DND-41 (cell line): ENCODE measurements at places on chromosomes 6 and 20.

DNA sequence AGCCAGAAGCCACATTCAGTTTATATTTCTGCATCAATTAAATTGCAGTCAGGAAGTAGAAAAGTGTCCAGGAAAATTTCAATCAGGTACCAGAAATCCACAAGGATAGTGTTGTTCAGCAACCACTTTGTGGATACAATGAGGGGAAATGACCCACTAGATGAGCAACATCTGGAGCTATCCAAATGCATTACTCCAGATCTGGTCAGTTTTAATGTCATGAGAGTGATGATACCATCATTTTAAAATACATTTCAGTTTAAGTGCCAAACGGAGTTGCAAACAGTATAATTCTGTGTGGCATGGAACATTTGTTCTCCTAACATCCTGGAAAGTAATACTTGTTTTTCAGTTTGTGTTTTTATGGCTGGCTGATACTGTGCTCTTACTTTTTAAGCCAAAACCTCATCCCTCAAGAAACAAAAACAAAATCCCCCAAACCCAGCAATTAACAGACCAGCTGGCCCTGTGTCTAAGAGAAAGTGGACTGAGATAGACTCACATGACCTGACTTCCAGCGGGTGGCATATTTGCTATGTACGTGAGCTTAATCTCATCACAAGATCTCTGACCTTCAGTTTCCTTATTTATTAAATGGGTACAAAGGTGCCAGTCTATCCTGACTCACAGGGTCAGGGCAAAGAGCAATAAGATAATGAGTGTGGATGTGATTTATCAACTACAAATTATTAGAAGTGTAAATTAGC lies 58.8 kb upstream of the CNKSR3 start:
- no peak for DNase-seq

GRCh38 chr6:138691595-138692057 lies 81.9 kb upstream of the CCDC28A start:
- DNase-seq, result no peak

- DNase-seq, result no peak
Observed at GRCh38 chr6:4973982-4974745, 29.7 kb downstream of the RPP40 start.

DNA sequence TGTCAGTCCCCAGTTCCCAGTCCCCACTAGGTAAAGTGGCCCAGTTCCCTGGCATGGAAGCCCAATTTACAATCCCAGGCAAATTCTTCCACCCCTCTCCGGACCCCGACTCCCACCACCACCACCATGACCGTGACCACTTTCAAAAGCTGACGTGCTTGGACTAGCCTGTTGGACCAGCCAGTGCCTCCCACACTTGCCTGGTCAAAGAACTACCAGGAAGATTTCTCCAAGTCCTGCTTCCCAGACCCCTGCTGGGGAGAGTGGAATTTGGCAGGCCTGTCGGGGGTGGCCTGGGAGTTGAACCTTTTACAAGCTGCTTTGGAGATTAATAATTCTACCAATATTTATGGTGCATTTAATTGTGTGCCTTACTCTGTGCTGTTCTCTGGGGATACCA lies 1.4 kb upstream of the PTPRT start:
- DNase-seq, result no peak

DNA sequence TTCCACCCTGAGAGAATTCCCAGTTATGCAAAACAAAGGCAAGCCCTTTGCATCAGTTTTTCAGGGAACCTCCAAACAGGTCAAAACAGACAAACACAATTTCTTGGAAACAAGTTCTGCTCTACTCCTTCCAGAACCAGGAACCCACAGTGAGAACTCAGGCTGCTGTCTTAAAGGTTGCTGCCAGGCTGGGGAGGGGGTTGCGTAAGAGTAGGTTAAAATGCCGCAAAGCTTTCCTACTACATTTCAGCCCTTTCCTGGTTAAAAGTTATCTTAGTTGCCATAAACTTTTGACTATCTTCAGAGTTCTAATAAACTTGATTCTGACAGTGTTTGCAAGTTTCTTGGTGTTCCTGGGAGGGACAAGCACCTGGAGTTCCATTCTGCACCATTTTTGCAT lies 33.8 kb downstream of the KPNA5 start:
- DNase-seq, result no peak

DNA sequence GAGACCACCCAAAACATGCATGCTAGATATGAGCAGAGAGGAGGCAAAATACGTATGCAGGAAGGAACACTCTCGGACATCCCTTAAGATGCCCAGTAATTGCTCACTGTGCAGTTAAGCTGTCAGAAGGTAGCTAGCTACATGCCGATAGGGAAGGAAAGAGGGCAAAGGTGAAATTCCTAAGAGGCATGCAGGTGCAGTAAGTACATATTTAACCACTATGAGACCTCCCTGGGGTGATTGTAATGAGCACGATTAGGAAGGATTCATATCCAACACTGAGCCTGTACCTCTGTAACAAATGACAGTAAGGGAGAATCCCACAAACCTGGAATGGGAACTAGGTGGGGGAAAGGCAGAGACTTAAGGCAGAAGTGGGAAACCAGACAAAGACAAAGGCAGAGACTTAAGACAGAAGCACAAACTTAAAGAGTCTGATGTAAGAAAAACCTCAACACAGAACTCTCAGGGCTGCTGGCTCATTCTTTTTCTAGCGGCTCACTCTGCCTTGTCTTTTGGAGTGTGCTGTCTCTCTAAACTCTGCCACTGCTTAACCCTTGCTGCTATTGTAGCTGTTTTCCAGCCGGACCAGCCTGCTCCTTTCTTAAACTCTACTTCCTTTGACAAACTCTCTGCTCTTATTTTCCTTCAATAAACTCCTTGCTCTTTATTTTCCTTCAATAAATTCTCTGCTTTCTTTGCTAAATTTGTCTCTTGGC lies 148.1 kb downstream of the UBE3D start:
- DNase-seq, result no peak

DNA sequence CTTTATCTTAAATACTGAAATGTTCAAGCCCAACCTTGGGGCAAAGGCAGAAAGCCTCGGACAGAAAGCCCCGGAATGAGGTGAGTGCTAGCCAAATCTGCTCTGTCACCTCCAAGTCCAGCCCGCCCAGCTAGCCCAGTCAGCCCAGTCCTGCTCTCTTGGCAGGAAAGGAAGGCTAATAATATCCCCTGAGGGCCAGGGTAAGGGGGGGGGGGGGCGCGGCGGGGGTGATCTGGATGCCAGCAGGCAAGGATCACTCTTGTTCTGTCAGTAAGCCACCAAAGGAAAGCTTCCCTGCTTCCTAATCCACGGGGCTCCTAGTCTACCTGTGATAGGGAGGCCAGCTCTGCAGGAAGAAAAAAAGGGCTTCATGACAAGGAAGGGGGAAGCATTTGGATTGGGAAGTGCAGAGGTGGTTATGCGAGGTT lies 1.1 kb downstream of the NDRG3 start:
- DNase-seq, result no peak

- DNase-seq, result no peak
Observed at GRCh38 chr6:133957780-133958242, 4.8 kb downstream of the TBPL1 start.

GRCh38 chr6:101926149-101926925 lies 532.8 kb downstream of the GRIK2 start:
- no peak for DNase-seq

- no peak for DNase-seq
Observed at GRCh38 chr6:144415014-144415413, 129.9 kb downstream of the UTRN start.

DNA sequence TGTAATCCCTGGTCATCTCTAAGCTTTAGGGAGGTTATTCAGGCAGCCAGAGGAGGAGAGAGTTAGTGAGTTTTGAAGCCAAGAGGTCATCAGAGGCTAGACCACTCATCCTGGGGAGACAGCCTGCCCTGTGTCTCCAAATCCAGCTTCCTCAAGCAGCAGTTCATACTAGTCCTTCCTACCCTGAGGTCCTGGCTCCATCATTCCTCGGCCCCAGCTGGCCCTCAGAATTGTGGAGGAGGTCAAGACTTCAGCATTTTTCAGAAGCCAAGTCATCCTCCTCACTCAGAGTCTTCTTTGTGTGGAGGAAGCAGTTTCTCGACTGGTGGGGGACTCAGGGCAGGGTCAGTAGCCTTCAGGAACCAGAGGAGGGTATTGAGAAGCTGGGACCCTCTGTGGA lies 12.4 kb upstream of the KIAA1755 start:
- DNase-seq, result no peak

GRCh38 chr6:85662251-85662650 lies 19.6 kb upstream of the SYNCRIP start:
- DNase-seq, result no peak

GRCh38 chr20:58511364-58511763 lies 3.8 kb downstream of the APCDD1L start:
- no peak for DNase-seq

- no peak for DNase-seq
Observed at GRCh38 chr20:17664025-17664633, 17.9 kb downstream of the RRBP1 start.

- DNase-seq, result no peak
Observed at GRCh38 chr6:44335631-44336030, 6.8 kb upstream of the SPATS1 start.

GRCh38 chr20:59346061-59346460 lies 45.6 kb downstream of the EDN3 start:
- DNase-seq, result no peak

- DNase-seq, result no peak
Observed at GRCh38 chr6:100988391-100988984, 107.4 kb upstream of the ASCC3 start.

- DNase-seq, result no peak
Observed at GRCh38 chr20:37464611-37465010, 56.4 kb upstream of the NNAT start.

GRCh38 chr6:158926414-158926813 lies 73.6 kb downstream of the RSPH3 start:
- no peak for DNase-seq

GRCh38 chr6:168299541-168300511 lies 19.8 kb downstream of the DACT2 start:
- no peak for DNase-seq

- DNase-seq, result no peak
Observed at GRCh38 chr20:58752565-58752964, 60.0 kb downstream of the NPEPL1 start.

DNA sequence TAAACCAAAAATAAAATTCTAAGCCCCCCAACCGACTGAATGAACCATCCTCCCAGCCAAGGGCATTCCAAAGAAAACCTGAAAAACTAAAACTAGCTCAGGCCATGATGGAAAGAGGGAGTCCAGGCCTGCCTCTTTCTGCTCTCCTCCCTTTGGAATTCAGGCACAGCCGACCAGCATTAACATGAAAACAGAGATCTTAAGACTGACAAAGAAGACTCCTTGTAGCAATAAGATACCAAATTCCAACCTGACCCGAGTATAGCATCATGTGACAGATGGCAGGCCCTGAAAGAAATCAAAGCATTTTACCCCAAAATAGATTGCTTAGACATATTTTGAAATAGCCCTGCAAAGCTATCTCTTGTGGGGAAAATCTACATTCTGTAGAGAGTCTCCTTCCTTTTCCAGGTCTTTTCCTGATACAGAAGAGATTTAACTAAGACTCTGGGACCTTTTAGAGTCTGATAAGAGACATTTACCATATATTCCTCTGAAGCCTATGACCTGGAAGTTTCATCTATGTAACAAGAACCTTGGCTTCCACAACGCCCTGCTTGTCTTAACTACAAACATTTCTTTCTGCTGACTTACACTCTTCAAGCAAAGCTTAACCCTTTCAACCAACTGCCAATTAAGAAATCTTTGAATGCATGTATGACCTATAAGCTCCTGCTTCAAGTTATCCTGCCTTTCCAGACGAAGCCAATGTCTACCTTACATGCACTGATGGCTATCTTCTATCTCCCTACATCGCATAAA lies 22.2 kb upstream of the TXLNB start:
- no peak for DNase-seq

- DNase-seq, result no peak
Observed at GRCh38 chr6:165961233-165961632, 206.4 kb downstream of the TBXT start.

DNA sequence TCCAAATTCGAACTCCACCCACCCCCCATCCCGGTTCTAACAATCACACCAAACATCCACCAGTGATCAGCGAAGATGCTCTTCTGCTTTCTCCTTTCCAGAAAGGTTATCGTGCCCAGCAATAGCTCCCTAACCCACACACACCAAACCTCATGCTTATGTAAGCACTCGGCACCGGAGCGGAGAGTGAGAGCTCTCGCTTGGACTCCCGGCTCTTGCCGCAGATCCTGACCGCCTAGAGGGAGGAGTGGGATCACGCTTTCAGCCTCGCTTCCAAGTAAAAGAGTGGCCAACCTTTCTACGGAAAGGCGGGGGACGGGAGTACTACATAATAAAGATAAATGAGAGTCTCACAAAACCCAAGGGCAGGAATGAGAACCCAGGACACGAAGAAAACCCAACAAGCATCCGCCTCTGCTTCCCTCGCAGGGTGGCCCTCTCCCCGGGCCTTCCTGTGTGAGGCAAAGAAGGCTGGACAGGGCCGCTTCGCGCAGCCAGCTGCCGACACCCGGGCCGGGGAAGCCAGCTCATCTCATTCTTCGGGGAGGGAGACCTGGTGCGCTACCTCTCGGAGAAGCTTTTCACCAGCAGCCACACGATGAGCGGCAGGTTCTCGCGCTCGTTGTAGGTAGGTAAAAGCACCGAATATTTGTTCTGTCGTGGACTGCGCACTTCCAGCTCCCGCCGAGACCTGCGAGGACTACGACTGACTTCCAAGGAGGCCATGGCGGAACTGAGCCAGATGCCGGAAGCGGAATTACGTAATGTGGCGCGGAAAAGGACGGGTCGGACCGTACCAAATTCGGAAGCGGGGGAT lies at the start of gene DPM1:
Gene DPM1 (minus strand): TSS at position 735 of the 817 bp plus-strand sequence. CDS start 9 bp downstream, at position 726.
- DNase-seq, result peak; percentile 88

DNA sequence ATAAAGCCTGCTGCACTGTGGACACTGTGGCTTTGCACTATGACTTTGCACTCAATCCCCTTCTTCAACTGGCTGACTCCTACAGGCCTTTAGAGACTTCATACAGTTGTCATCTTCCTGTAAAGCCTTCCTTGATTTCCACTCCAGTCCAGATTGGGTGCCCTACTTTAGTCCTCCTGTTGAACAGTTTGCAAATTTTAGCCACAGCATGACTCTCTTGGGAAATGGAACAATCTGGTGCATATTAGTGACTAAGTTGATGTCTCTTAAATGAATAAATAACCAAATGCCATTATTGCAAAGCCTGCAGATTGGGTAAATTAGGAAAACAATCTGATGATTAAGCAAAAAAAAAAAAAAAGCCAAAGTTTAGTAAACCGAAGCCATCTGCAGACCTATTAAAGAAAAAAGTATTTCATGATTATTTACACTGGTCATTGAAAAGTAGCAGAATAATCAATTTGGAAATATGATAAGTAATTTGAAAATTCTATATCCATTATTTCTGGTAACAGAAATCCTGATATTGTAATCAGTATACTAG lies 12.6 kb downstream of the PLCB4 start:
- DNase-seq, result no peak

GRCh38 chr6:33088258-33088930 lies 12.6 kb downstream of the HLA-DPB1 start:
- DNase-seq, result no peak
